ENCODE measurements at places on chromosomes 4 and X. TPM values are rescaled to one million over a fixed set of nuclear protein-coding genes. Genes with fewer than 3 reads are reported as not detected.

DNA sequence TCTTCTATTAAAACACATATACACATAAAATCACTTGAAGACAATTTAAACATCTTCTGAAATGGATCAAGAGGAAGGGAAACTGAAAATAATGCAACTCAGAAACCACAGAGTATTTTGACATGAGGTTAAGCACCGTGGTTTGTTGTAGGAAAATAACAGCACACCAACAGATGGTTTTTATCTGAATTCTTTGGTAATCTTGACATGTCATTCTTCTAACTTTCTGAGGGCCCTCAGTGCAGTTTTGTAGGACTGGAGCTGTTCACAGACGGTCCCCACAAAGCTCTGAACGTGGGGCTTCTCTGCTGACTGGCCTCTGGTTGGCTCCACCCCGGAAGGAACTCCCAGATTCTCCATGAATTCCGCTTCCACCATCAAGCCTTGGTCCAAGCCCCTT is 16.0 kb upstream of the TLR8 start:
- DNase-seq, result no peak

DNA sequence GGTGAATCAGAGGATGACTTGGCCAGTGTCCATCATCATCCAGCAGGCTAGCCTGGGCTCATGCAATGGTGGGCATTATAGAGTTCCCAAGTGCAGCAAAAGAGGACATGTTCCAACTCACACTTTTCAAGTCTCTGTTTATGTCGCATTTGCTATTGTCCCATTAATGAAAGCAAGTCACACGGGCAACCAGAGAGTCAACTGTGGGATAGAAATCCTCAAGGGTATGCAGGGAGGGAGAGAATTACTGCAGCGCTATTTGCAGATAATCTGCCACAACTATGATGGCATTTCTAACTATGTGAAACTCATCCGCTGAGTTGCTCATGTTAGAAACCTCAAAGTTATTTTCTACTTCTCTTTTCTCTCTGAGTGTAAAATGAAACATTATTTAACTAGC is 78.5 kb upstream of the TAB3 start:
- DNase-seq, result no peak

DNA sequence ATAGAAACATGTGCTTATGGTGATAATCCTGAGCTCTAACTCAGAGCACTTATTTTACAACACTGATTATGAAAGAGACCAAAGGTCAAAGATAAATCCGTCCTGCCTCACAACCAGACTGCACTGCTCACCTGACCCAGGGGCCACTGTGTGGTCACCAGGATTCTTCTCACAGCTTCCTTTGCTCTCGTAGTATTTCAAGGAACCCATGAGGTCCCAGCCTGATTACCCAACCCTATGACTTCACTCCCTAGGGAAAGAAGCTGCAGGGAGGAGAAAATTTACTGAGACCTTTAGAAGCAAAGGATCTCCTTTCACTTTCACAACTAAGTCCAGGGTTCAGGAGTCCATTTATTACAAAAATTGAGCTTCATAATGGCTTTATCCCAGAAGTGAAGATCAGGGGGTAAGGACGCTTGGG is 9.6 kb downstream of the SLC25A5 start:
- DNase-seq, result no peak

DNA sequence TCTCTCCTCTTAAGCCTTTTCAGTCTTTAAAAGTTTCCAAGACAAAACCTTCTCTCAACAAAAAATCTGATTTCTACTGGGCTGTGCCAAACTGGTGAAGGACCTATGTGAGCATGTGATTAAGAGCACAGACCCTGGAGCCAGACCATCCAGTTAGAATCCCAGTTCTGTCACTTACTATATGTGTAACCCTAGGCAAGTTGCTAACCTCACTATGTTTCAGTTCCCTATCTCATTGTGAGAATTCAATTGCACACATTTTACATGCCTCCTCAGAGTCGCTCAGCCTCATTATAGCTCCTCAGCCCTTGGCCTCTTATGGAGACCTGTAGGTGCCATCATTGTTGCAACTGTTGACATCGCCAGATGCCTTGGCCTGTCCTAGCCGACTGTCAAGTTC is 54.1 kb upstream of the VEGFD start:
- DNase-seq, result no peak

GRCh38 chr4:182454440-182455013 is 211.3 kb downstream of the TENM3 start:
- DNase-seq, result no peak

DNA sequence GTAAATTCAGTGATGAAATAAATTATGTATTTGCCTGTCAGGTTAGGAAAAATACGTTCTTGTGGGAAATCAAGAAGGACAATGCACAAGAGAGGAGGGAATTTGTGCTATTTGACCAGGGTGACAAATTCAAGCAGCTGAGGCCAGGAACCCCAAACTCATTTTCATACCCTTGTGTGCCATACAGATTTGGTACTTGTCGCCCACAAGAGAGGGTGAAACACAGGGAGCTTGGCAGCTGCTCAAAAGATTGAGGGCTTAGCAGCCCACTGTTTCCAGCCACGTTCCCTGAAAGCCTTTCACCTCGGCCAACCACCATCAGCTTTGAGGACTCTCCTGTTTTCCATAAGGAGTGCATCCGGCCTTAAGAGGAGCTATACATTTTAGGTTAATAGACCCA is 111.2 kb downstream of the COL25A1 start:
- no peak for DNase-seq

- DNase-seq, result no peak
Observed at GRCh38 chrX:132488180-132488705, 595 bp downstream of the MBNL3 start.

- no peak for DNase-seq
Observed at GRCh38 chrX:138756234-138756633, 44.7 kb upstream of the FGF13 start.

Gene CXCL6
- 0.85 TPM for total RNA-seq

Gene DSPP
- total RNA-seq, result not detected

Gene AKAP14
- not detected for total RNA-seq

Gene CENPI
- 24.1 TPM for total RNA-seq

Gene NPY1R
- 0.04 TPM for total RNA-seq

Gene TMSB15A
- total RNA-seq, result 0.20 TPM
